Activated naive CD8-positive, alpha-beta T cell treated with anti-CD3 and anti-CD28 coated beads, Interleukin-2, amount 50 U/mL, for 24 hours (primary cell): ENCODE measurements at places on chromosomes 11 and 22.
A peak's percentile ranks its signal among the peaks of the same experiment; 100 is the strongest.

DNA sequence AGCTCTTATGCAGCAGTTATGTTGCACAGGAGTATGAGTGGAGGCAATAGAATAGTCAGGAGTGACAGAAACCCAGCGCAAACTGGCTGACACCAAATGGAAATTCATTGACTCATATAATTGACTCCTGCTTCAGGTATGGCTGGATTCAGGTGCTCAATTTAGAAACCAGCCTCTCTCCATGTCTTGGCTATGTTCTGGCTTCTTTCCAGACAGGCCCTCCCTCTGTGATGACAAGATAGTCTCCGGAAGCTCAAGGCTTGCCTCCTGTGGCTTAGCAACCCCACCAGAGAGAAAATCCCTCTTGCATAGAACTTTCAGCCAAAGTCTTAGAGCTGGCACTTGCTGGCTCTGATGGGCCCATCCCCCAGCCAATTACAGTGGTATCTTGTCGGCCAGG lies 28.1 kb upstream of the MN1 start:
- DNase-seq, result no peak

DNA sequence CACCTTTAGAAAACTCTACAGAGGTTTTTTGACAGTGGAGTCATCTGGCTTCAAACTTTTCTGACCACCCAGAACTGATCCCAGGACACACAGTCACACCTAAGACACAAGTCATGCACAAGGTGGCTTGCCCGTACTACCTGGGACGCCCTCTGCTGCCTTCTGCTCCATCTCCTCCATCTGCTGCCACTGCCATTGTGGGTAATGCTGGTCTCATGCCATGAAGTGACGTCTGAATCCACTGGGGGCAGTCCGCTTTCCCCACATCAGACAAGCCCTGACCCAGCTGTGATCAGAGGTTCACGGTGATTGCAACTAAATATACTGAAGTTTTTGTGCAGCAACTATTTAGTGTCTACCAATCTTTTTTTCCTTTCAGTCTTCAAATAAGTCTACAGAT lies 5.4 kb upstream of the NDUFS8 start:
- DNase-seq, result no peak

DNA sequence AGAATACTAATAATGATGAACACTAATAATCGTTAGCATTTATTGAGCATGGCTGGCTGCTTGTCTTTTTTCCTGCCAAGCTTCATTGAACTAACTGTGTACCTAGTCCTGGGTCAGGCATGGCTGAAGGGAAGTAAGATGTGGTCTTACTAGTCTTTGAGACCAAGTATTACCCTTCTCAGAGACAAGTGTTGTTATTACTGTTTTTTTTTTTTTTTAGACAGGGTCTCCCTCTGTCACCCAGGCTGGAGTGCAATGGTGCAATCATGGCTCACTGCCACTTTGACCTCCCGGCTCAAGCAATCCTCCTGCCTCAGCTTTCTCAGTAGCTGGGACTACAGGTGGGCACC lies 4.6 kb downstream of the ST14 start:
- DNase-seq, result no peak

- DNase-seq, result no peak
These were observed 26.4 kb downstream of the ADAMTS15 start for GRCh38 chr11:130474637-130475400.

GRCh38 chr22:46829117-46829891 lies 66.9 kb downstream of the TBC1D22A start:
- DNase-seq, result no peak

GRCh38 chr11:36035454-36035853 lies 91.6 kb downstream of the LDLRAD3 start:
- no peak for DNase-seq

- peak; percentile 66 for DNase-seq
These were observed 29.6 kb downstream of the TRIM29 start for GRCh38 chr11:120108154-120108784.

GRCh38 chr22:37476389-37477329 lies 9.5 kb downstream of the MFNG start:
- no peak for DNase-seq

DNA sequence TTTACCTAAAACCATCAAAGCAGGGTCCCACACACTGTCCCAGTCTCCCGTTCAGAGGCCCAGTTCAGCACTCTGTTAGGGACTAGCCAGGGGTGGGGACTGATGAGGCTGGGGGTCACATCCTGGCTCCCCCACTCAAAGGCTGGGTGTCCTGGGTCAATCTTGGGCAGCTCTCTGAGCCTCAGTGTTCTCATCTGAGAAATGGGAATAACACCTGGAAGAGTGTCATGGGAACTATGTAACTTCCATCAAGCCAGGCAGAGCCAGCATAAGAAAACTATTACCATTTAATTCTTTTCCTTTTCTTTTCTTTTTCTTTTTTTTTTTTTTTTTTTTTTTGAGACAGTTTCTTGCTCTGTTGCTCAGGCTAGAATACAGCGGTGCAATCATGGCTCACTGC lies 38.4 kb downstream of the TPST2 start:
- DNase-seq, result no peak

- DNase-seq, result no peak
These were observed 51.6 kb downstream of the CERK start for GRCh38 chr22:46686221-46687047.

GRCh38 chr11:46832511-46833214 lies 13.4 kb downstream of the CKAP5 start:
- no peak for DNase-seq

GRCh38 chr11:3220521-3221407 lies 2.2 kb upstream of the MRGPRG start:
- DNase-seq, result no peak

- DNase-seq, result peak; percentile 10
These were observed 2.1 kb upstream of the OR52D1 start for GRCh38 chr11:5486421-5486820.

- no peak for DNase-seq
These were observed 5.4 kb upstream of the PAX6 start for GRCh38 chr11:31816468-31817053.

GRCh38 chr22:22425356-22425755 lies 83.2 kb downstream of the ZNF280B start:
- no peak for DNase-seq

DNA sequence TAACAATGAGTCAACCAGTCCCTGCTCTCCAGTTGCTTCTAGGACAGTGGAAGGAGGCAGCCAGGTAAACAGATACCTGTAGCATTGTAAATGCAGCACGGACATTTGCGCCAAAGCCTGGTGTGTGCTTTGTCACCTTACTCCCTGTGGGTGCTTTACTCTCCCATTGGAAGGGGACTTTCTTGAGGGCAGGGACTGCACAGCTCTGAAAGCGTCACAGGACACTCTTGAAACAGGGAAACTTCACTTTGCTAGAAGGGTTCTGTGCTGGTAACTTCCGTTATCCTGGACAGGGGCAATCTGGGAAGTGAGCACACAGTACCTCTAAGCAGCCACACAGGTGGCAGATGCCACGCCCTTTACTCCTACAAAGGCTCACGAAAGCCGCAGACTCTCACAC lies 99.8 kb downstream of the MYO18B start:
- no peak for DNase-seq

- no peak for DNase-seq
These were observed 105.4 kb downstream of the CACNA1I start for GRCh38 chr22:39675947-39676346.

DNA sequence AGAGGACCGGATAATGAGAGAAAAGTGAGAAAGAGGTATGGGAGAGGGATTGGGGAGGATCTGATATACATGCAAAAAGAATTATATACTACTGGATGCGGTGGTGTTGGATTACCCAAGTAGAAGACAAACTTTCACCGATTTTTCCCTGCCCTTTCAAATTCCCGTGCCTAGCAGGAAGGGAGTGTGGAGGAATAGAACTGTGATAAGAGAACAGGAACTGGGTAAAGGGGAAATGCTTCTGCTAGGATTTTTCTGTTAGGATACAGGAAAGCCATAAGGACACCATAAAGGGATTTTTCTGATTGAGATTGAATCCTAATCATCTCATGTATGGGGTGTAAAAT lies 480 bp upstream of the MTMR2 start:
- no peak for DNase-seq

DNA sequence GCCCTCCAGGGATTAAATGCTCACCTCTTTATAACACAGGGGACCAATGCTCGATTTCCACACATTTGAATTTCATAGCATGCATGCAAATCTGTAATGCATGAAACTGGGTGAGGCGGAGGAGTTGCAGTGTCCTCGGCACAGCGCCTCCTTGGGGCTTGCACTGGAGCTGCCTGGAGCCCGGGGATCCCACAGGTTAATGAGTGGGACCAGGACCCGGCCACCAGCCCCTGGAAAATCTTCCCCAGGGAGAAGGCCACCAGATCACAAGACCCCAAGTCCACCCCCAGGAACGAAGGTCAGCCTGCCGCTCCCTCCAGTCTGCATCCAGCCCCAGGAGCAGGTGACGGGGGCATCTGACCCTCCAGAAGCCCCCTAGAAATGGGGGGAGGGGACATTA lies 119.1 kb downstream of the MN1 start:
- DNase-seq, result no peak

- no peak for DNase-seq
These were observed 29.6 kb upstream of the DNAJB13 start for GRCh38 chr11:73921180-73921579.

GRCh38 chr11:8038393-8038792 lies 42.6 kb upstream of the TUB start:
- DNase-seq, result no peak

GRCh38 chr11:130024361-130024760 lies 21.7 kb upstream of the PRDM10 start:
- no peak for DNase-seq

DNA sequence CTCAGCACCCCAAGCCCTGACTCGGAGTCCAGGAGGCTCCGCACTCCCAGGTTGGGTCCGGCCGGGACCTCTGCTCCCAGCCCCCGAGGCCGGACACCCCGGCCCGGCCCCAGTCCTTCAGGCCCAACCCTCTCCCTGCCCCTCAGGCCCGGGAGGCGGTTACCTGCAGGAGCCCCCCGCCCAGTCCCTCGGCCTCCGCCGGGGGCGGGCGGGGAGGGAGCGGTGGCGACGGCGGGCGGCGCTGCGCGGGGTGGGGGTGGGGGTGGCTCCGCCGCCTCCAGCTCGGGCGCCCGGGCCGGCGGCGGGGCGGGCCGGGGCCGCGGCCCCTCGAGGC lies 310 bp downstream of the TCF20 start:
- DNase-seq, result peak; percentile 34
